ENCODE measurements at places on chromosomes 13 and 19.

DNA sequence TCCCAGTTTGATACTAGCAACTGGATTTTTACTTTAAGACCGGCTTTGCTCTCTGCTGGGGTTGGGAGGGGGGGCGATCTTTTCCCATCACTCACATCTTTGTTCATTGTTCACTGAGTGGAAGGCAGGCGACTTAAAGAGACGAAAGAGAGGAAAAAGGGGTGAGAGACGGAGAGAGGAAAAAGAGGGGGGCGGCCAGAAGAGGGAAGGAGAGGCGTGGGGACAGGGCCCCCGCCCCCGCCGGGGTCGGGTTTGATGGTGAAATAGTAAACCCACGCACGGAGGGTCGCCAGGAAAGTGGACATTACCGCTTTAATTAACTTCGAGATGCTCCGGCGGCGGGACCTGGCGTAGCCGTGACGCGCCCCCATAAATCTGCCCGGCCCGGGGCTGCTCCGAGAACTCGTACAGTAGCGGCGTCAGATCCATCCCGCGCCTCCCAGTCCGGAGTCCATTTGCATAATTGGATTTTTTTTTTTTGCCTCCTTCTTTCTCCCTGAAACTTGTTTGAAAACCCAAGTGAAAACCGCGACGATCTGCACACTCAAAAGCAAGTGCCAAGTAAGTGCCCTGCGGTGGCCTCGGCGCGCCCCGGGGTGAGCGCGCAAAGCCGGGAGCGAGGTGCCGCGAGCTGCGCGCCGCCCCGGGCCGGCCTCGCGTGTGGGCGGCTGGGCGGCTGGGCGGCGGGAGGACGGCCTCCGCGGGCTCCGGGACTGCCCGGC lies 143.9 kb upstream of the ZNF536 start:
- no peak for DNase-seq

- no peak for DNase-seq
Observed at GRCh38 chr13:23392313-23392712, 41.2 kb downstream of the SACS start.

- DNase-seq = no peak
Observed at GRCh38 chr13:22176968-22177520, 506.2 kb downstream of the FGF9 start.

GRCh38 chr19:19670070-19670551 lies 1.5 kb downstream of the ZNF101 start:
- DNase-seq = no peak

GRCh38 chr19:8615024-8615423 lies 4.5 kb upstream of the ADAMTS10 start:
- DNase-seq = no peak

DNA sequence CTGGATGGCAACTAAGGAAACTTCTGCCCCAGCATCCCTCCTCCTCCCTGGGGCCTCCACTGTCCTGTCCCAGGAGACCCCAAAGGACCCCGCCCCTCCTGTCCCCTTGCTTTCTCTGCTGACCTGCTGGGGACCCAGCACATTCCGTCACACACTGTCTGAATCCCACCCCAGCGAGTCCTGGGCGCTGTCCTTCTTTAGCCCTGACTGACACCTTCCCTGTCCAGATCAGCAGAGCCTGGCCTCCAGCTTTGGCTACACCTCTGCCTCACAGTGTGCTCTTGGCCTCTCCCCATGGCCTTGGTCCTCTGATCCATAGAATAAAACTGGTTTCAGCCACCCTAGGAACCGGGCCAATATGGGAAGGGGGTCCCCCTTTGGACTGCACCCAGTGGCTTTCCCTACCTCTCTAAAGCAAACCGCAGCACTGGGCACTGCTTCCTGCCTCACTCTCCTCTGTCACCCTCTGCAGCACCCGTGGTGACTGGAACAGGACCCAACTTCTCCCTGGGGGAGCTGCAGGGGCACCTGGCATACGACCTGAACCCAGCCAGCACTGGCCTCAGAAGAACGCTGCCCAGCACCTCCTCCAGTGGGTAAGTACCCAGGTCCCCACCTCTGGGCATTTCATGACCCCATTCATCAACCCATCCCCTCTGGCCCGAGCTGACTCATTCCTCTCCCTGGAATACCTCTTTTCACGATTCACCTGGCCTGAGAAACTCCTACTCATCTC lies 46.4 kb downstream of the SMIM24 start:
- DNase-seq = no peak

DNA sequence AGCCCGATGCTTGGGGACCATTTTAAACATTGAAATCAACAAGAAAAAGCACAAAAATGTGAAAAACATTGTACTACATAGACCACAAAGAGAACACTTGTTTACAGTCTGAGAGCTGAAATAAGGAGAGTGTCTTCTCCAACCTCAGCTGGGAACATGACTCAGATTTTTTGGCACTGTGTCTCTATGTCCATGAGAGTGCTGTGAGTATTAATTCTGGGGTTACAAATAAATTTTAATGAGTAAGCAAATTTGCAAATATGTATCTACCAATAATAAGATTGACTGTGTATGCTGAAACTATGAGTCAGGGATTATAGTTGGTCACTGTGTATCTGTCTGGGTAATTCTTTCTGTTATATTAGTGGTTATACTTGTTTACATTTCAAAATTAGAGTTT lies 174.0 kb downstream of the DCT start:
- DNase-seq = no peak

- no peak for DNase-seq
Observed at GRCh38 chr13:76913898-76914297, 27.7 kb upstream of the KCTD12 start.

DNA sequence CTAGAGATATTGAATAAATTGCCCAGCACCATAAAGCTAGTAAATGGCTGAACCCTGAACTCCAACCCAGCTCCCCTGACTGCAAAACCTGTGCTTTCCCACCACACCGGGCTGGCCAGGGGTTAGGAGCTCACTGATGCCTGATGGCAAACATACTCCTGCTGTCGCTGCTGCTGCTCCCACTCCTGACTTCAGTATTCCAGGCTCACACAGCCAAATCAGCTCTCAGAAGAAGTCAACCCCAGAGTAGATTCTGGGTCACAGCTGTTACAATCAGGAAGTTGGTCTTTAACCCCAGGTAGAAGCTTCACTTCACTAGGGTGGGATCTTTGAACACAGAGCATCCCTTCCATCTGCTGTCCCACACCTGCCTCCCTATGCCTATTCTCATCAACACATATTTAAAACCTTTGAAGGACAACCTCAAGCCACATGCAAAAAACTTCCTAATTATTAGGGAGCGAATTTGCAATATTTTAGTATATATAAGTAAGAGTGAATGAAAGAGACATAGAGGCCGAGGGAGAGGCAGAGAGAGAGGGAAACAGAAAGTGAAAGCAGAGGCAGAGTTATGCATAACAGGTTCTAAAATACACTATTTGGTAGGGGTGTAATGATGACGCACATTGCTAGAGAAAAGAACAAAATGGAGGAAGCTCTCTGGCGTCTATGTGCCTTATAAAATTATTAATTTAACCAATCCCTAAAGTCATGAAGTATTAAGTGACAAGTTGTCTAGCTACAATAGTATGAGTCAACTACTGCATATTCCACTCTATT lies 99.4 kb upstream of the SERP2 start:
- DNase-seq = no peak

GRCh38 chr13:109586509-109587346 lies 199.7 kb downstream of the IRS2 start:
- no peak for DNase-seq

DNA sequence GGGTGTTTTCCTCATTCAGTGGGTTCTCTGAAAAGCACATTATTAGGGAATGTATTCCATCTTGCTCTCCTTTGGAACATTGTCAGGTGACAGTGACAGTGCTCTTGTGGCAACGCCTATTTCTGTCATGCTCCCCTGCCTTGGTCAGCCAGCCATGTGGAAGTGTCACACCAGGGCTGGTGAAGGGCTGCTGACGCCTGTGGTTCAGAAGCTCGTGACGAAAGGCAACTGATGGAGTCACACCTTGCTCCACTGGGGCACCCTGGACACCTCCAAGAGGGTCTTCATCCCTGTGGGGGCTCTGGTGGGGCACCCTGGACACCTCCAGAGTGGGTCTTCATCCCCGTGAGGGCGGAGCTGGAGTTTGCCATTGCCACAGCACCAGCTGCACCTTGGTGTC lies 68.9 kb upstream of the GPR183 start:
- DNase-seq = no peak

DNA sequence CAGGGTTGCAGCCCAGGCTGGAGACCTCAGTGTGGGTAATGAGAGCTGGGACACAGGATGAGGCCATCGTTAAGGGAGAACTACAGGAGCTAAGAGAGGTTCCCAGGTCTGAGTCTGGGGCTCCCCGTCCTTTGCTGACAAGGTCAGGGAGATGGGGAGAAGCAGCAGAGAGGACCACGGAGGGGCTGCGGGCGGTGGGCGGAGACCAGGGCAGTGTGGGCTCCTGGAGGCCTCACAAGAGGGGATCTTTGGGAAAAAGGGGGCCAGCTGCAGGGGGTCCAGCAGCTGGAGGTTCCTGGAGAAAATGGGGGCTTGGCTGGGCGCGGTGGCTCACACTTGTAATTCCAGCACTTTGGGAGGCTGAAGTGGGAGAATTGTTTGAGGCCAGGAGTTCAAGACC lies 16.0 kb downstream of the RFX1 start:
- no peak for DNase-seq

- no peak for DNase-seq
Observed at GRCh38 chr13:38950987-38951386, 39.6 kb downstream of the STOML3 start.

DNA sequence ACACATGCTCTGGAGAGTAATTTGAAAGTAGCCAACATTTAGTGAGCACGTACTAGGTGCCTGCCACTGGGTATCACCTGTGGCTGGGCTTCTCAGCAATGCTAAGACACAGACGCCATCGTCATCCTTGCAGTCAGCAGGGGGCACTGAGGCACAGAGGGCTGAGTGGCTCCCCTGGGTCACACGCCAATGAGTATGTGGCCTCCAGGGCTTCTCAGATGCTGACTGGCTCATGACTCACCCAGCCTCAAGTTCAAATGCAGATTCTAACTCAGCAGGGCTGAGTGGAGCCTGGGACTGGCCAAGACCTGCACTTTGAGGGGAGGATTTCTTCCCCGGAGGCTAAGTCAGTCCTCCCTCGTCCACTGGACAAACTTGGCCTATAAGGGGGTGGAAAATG lies 115.1 kb upstream of the CACNA1A start:
- no peak for DNase-seq

All from stimulated activated CD8-positive, alpha-beta memory T cell treated with anti-CD3 and anti-CD28 coated beads, Interleukin-15, amount 100 ng/mL, for 24 hours (primary cell).